ENCODE measurements at places on chromosomes 3 and 15.

- DNase-seq: no peak
Observed at GRCh38 chr15:84816694-84817465, at the start of gene ALPK3. Gene ALPK3, plus strand, starts transcription at chr15:84817356. Its CDS starts 97 bp downstream, at chr15:84817453.

DNA sequence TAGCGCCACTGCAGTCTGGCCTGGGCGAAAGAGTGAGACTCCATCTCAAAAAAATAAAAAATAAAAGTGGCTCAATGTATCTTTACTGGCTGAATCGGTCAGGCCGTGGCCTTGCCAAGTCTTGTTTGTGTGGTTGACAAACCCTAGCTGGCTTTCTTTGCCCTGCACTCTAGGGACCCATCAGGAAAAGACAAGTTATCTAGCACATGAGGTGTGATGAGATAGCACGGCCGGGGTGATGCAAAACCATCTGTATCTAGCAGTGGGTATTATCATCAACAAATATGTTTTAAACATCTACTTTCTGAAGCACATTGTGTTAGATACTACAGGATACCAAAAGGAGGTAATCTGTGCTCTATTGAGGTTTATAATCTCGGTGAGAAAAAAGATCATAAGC is 3.9 kb upstream of the DPP8 start:
- peak; percentile 88 for DNase-seq

GRCh38 chr3:172275586-172275985 is 172.7 kb downstream of the GHSR start:
- no peak for DNase-seq

GRCh38 chr3:36124118-36124796 is 256.0 kb upstream of the STAC start:
- DNase-seq: peak; percentile 23

GRCh38 chr3:193552923-193553322 is 1.8 kb downstream of the ATP13A4 start:
- no peak for DNase-seq

- no peak for DNase-seq
Observed at GRCh38 chr3:18238332-18238731, 186.8 kb downstream of the SATB1 start.

- no peak for DNase-seq
Observed at GRCh38 chr3:25396251-25396650, 31.8 kb upstream of the RARB start.
